ENCODE measurements at places on chromosomes 1 and 21.

DNA sequence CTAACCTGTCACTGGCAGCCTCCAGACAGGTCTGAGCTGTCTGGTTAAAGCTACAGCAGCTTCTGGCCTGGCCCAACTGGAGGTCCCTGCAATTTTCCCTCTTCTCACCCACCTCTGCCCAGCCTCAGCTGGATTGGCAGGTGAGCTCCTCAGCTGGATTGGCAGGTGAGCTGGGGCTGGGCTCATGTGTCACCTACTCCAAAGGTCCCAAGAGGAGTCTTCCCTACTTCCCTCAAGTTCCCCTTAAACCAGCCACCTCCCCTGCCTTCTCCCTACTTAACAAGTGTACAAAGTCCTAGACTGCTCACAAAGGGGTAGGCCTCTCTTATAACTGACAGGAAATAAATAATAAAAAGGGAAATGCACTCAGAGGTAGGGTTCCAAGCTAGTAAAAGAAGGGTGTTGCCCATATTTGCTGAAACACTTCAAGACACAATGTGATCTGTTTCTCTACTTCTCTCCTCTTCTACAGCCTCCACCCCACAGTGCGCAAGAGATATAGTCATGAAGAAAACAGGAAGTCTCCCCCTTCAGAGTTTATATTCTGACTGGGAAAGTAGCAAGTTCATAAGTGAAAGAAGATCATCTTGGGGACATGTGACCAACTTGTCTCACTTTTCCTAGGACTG, at the start of gene GPA33:
Gene GPA33, minus strand, starts transcription at position 64 of the 629 bp plus-strand sequence. CDS start 90 bp downstream, outside the sequence.
- DNase-seq = no peak

GRCh38 chr1:233367057-233367803, 39.7 kb downstream of the MAP3K21 start:
- DNase-seq = no peak

DNA sequence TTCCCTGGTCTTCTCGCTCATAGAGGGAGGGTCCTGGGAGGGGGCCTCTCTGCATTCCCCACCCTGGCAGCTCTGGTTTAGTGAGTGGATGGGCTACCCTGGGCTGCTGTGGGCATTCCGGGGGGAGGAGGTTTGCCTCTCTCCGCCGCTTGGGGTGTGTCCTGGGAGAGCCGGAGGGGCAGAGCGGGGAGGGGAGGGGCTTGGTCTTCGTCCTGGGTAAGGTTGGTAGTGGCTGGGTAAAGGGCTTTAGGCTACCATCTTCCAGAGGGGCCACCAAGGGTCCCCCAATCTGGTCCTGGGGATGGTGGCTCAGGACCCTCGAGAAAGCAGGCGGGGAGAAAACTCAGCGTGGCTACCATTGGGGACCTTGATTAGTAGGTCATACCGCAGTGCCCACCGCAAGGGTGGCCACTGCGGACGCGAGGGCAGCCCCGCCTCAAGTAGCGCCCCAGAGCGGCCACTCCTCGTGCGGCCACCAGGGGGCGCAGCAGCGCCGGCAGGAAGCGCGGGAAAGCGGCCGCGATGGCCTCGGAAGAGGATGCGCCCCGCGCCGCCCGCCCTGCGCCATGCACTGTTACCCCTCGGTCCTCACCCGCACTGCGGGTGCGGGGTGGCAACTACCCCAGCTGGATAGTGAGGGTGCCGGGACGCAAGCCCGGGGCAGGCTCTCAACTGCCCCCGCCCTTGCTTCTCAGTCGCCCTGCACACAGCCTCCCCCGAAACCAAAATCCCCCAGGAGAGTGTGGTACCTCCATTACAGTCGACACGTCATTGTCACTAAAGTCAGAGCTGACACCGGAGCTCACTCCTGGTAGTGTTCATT, 44.1 kb upstream of the SLC25A33 start:
- peak; percentile 53 for DNase-seq

DNA sequence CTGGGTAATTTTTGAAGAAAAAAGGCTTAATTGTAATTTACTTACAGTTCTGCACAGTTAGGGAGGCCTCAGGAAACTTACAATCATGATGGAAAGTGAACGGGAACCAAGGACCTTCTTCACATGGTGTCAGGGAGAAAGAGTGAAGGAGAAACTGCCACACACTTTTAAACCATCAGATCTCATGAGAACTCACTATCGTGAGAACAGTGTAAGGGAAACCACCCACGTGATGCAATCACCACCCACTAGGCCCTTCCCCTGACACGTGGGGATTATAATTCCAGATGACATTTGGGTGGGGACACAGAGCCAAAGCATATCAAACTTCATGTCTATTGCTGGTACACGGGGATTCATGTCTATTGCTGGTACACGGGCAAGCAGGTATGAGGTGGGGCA, 5.3 kb upstream of the SFT2D2 start:
- DNase-seq = no peak

DNA sequence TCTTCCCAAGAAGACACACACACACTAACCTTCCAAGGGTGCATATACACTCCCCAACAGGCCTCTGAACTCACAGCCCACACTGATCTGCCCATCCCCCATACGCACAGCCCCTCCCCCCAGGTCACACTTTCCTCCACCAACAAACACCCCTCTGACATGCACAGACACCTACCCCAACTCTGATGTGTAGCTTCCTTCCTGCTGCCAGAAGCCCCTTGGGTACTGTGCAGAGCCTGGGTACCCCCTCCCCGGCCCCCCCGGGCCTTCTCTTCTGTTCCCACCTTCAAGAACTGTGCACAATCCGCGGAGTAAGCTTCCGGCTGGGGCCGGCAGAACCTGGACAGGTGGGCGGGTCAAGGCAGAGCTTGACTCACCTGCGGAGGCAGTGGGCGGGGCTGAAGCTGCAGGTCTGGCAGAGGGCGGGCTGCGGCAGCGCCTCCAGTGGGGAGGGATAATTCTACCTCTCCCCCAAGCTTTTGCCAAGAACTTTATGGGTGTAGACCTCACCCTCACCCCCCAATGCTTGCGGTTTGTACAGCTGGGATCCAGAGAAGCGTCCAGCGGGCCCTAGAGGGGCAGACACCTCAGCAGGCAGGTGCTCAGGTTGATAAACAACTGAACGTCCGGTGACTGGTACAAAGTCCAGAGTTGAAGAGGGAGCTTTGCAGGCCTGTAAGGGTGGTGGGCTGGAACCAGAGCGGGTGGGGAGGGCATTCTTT, at the start of gene C1orf210:
Gene C1orf210, minus strand, starts transcription at position 313 of the 722 bp plus-strand sequence. CDS start 2,311 bp downstream, outside the sequence.
- no peak for DNase-seq

DNA sequence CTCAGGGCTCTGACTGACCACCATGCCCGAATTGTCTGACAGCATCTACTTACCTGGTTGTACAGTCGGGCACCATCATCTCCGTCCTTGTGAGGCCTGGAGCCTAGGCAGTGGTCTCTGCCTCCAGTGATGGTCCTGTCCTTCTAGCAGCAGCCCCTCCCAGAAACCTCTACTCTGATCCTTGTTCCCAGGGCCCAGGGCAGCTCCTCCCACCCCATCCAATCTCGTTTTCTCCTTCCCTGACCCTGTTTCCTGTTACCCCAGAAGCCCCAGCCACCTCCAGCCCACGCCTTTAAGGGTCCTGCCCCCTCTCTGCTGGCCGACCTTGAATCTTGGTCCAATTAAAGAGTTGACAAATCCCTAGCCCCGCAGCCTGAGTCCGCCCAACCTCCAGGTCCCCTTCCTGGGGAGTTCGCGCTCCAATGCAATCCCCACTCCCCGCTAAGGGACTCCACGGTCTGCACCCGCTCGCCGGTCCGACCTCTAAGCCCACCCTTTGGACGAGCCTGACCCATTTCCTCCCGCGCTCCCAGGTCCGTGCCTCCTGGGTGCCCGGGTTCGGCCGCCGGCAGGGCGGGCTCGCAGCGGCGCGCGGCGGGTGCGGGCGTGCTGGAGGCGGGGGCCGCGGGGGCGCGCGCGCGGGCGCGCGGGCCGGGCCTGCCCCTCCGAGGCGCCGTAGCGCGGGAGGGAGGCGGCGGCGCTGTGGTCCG, at the start of gene B4GALT2:
Gene B4GALT2, plus strand, starts transcription at position 660 of the 710 bp plus-strand sequence. CDS start 1,951 bp downstream, outside the sequence.
- peak; percentile 25 for DNase-seq

- no peak for DNase-seq
These were observed 52.5 kb downstream of the POU2F1 start for GRCh38 chr1:167273027-167273800.

GRCh38 chr1:6501279-6501813, 9.9 kb upstream of the PLEKHG5 start:
- DNase-seq = no peak

- DNase-seq = no peak
These were observed 108.9 kb upstream of the ADAR start for GRCh38 chr1:154716614-154717527.

DNA sequence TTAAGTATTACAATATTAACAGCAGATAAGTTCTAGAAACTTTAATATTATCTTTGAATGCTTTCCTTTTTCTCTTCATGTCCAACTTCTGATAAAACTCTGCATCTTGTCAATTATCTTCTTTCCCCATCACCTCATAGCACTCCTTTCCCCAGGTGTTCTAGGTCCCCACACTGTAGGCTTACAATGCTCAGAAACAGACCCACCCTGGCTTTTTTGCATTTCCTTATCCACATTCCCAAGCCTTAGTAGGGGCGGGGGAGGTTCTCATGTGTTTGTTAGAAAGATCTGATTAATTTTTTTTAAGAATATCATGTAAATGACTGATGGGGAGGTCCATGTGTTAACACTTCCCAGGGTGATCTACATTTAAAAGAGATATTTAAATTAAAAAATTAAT, 63.9 kb downstream of the PLPPR4 start:
- DNase-seq = no peak

DNA sequence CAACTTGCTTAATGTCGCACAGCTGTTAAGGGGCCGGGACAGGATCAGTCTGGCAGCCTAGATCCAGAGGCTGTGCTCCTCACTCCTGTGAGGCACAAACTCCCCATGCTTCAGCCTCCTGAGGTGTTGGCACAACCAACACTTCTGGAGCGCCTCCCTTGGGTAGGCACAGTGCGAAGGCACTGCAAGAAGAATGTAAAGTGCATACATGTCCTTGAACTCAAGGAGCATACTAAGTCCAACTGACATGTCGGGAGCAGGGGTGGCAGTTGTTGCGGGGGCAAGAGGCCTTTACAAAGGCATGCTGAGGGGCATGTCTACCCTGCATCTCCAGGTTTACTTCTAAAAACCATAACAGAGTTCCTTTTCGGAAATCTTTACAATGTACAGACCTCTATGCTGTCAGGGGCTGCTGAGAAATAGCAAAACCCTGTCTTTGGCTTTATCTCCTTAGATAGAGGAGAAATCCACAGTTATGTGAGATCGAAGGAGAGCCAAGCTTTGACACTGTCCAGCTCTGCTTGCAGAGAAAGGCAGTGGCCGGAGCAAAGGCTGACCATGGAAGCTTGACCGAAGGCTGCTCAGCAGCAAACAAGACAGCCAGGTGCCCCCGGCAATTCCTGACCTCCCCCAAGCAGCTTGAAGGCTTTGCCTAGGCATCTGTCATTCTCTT, 93.9 kb downstream of the CDC7 start:
- no peak for DNase-seq

- DNase-seq = no peak
These were observed 228.6 kb downstream of the PAPPA2 start for GRCh38 chr1:176691251-176692228.

DNA sequence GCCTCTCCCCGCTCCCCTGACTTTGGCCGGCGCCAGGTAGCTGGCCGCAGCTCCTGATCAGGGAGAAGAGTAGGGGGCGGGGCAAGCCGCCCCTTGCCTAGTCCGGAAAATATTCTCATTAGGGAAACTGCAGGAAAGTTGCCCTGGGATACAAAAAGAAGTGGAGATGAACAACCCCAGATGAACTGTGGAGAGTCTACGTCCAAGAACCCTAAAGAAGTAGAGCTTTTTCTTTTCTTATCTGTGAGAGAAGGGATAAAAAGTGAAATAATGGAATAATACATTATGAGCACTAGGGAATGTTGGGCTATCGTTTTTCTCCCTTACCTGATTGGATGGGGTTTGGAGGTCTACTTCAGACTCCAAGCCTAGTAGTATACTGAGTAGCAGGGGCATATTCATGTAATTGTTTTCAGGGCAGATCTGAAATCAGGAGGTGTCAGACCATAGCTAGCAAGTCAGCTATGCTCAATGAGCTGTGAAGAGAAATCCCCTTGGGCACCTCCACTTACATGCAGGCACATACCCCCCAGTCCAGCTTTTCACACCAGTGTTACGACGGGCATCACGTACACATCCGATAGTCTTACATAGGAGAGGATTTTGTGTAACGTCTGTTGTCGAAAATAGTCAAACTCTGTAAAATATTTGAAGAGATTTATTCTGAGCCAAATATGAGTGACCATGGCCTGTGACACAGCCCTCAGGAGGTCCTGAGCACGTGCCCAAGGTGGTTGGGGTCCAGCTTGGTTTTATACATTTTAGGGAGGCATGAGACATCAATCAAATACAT, 1.7 kb upstream of the DUSP10 start:
- DNase-seq = no peak

DNA sequence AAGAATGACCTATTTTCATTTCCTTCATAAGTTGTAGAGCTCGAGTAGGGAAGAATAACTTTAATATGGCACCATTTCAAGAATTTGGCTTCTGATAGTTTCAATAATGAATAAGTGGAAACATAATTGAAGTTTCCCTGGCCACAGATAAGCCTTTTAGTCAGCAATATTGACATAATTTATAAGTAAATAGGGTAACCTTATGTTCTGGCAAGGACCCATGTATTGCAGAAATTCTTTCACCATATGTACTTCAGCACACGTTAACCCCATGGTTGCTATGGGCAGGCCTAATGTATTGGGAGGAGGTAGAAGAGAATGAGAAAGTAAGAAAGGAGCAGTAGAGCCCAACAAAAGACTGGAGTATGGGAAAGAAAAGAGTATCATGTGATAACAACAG, 25.4 kb downstream of the MDM4 start:
- no peak for DNase-seq

DNA sequence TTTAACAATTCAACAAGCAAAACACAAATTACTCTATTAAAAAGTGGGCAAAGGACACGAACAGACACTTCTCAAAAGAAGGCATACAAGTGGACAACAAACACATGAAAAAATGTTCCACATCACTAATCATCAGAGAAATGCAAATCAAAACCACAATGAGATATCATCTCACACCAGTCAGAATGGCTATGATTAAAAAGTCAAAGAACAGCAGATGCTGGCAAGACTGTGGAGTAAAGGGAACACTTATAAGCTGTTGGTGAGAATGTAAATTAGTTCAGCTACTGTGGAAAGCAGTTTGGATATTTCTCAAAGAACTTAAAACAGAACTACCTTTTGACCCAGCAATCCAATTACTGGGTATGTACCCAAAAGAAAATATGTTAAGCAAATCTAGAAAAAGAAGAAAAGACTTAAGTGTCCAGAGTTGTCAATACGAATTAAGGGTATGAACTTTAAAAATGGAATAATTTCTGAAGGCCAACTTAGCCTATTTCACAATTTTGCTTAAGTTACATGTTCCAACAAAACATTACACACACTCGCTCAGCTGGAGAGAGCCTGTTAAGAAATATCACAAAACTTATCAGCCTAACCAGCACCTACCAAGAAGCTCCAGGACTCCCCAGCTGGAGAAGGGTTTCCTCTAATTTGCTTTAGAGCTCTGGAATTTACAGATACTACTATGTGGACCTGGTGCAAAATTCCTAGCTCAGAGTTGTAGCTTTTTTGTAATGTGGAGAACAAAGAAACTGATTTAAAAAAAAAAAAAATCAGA, 232.1 kb downstream of the DUSP10 start:
- no peak for DNase-seq

GRCh38 chr1:192518700-192519099, 56.9 kb upstream of the RGS1 start:
- DNase-seq = no peak

- no peak for DNase-seq
These were observed 56.2 kb upstream of the GNG12 start for GRCh38 chr1:67889466-67889865.

GRCh38 chr1:67429011-67429527, 1.1 kb downstream of the SERBP1 start:
- peak; percentile 4 for DNase-seq
